ENCODE measurements at places on chromosomes 2 and 18.
A peak's percentile ranks its signal among the peaks of the same experiment; 100 is the strongest.

DNA sequence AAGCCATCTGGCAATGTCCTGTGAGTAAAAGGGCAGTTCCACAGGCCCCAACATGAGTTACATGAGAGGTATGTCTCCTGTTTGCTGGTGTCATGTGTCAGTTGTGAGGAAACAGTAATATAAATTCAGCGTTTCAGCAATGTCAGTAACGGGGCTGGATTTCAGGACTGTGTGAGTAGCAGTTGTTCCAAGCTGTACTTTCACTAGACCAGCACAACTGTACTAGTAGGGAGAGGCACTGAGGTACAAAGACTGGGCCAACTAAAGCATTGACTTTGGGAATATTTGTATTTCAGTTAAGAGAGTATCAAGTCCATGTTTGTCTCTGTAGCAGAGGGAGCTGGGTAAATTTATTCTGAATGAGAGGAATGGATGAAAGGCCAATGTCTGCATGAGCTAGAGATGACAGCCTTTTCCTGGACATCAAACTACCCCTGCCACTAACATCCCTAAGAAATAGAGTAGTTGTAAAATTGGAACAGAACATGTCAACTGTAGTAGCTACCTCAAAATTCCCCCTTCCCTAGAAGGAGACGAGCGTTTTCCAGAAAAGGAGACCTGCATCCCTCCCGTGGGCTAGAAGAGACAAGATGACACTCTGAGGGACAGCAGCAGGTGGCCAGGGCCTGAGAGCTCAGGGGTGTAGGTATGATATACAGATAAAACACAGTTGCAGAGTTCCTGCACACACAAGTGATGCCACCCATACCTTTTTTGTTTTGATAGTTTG, 24.4 kb downstream of the EIF4E2 start:
- H3K27me3 ChIP-seq: no peaks in the 10 kb centered on the region
- no peaks in the 10 kb centered on the region for H3K4me1 ChIP-seq
- ATAC-seq: no peak
- no peak overlapping the region for H3K4me3 ChIP-seq
- peaks cover 88% of the 10 kb centered on the region for H3K36me3 ChIP-seq

GRCh38 chr2:86017901-86018896, 87.5 kb downstream of the POLR1A start:
- H3K4me1 ChIP-seq: no peaks in the 10 kb centered on the region
- no peaks in the 10 kb centered on the region for H3K27me3 ChIP-seq
- H3K27ac ChIP-seq: no peak overlapping the region
- no peak overlapping the region for H3K4me3 ChIP-seq
- no peak for ATAC-seq

GRCh38 chr2:190277234-190278112, 42.2 kb downstream of the HIBCH start:
- ATAC-seq: peak; percentile 56
- no peaks in the 10 kb centered on the region for H3K27me3 ChIP-seq
- H3K27ac ChIP-seq: no peak overlapping the region

- H3K4me1 ChIP-seq: peaks cover 13% of the 10 kb centered on the region
- H3K4me3 ChIP-seq: no peak overlapping the region
- no peak overlapping the region for H3K27ac ChIP-seq
These were observed 24.5 kb downstream of the PLEKHM3 start for GRCh38 chr2:208000701-208001395.

GRCh38 chr2:88666576-88666975, 24.9 kb upstream of the RPIA start:
- H3K4me3 ChIP-seq: no peak overlapping the region
- no peaks in the 10 kb centered on the region for H3K36me3 ChIP-seq
- H3K27me3 ChIP-seq: no peaks in the 10 kb centered on the region
- no peak overlapping the region for H3K27ac ChIP-seq

DNA sequence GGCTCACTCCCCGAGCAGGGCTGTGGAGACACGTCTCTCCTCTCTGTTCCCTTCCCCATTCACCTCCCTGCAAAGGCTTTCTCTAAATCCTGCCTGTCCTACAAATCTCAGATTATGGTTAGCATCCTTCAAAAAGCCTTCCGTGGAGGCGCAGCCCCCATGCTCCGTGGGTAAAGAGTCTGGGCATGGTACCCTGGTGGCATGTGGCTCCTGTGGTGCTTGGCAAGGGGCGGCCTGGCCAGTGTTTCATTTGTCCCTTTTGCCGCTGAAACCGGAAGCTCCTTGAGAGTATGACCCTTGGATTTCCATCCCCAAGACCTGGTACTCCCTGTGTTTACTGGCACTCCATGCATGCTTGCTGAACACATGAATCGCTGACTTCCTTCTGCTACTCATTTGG, 839.3 kb upstream of the SALL3 start:
- no peak for ATAC-seq
- no peaks in the 10 kb centered on the region for H3K36me3 ChIP-seq
- no peaks in the 10 kb centered on the region for H3K4me1 ChIP-seq
- H3K4me3 ChIP-seq: no peak overlapping the region

DNA sequence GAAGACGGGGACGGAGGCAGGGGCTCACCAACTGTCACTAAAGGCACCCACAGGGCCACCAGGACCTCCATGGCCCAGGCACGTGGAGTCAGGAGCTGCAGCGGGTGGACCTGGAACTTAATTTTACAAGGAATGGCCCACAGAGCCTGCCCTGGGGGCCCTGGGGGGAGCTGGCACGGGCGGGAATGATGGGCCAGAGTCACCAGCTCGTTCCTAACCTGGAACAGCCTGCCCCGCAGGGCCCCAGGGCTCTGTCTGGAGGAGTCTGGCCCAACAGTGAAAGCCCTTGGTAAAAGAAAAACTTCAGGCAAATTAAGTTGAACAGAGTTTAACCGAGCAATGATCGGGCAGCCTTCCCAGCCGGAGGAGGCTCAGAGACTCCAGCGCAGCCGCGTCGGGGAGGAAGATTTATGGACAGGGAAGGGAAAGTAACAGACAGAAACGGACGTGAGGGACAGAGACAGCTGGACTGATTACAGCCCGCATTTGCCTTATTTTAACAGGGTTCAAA, 118.4 kb upstream of the TMEM18 start:
- H3K27me3 ChIP-seq: no peaks in the 10 kb centered on the region
- no peak overlapping the region for H3K27ac ChIP-seq
- no peaks in the 10 kb centered on the region for H3K36me3 ChIP-seq
- ATAC-seq: no peak

GRCh38 chr2:191048073-191048472, 34.1 kb upstream of the STAT1 start:
- no peak overlapping the region for H3K4me3 ChIP-seq
- H3K27ac ChIP-seq: no peak overlapping the region
- ATAC-seq: no peak
- H3K4me1 ChIP-seq: peaks cover 9% of the 10 kb centered on the region
- H3K36me3 ChIP-seq: peaks cover 10% of the 10 kb centered on the region
- no peaks in the 10 kb centered on the region for H3K27me3 ChIP-seq

DNA sequence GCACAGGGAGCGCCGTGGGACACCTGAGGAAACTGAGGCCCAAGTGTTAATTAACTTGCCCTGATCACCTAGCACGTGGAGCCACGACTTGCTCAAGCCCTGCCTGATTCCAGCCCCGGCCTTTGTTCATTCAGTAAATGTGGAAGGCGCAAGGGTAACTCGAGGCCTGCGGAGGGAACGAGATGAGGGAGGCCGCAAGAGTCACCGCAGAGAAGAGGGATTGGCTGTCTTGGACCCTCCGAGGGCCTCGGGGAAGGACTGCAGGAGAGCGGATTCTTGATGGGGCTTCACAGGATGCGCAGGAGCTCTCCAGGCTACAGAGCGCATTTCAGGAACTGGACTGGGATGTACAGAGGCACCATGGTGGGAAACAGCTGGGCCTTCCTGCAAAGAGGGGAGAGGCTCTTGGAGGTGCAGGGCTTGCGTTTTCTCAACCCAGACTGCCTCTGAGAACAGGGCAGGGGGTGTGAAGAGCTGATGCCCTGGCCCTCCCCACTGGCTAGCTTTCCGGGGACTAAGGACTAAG, 511 bp upstream of the ANKMY1 start:
- peaks cover 43% of the 10 kb centered on the region for H3K36me3 ChIP-seq
- no peaks in the 10 kb centered on the region for H3K27me3 ChIP-seq
- ATAC-seq: no peak
- H3K4me1 ChIP-seq: peaks cover 28% of the 10 kb centered on the region
- peak overlapping the region; percentile 99 for H3K4me3 ChIP-seq

- no peaks in the 10 kb centered on the region for H3K27me3 ChIP-seq
- peaks cover 7% of the 10 kb centered on the region for H3K4me1 ChIP-seq
- no peak overlapping the region for H3K27ac ChIP-seq
- H3K4me3 ChIP-seq: no peak overlapping the region
- no peak for ATAC-seq
- peaks cover 5% of the 10 kb centered on the region for H3K36me3 ChIP-seq
These were observed 2.5 kb downstream of the ANXA4 start for GRCh38 chr2:69744456-69744855.

DNA sequence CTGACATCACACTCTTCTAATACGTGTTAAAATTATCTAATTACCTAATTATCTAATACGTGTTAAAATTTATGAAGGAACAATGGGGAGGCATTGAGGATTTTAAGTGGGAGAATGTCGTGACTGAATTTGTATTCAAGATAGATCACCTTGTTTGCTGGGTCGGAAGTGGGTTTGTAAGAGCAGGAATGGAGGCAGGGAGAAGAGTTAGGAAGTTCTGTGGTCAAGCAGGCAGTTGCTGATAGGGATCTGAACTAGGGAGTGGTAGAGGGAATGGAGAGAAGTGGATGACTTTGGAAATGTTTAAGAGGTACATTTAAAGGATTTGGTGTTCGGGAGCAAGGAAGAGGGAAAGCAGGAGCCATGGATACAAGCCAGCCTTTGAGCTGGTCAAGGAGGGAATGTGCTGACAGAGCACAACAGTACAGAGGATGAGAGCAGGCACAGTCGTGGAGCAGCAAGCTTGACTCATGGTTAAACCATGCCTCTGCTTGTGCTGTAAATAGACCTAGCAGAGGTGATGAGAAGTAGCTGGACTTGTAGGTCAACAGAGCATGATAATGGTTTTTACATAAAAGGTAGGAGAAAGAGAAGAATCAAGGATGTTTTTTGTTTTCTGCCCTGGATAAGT, 16.2 kb downstream of the IL18RAP start:
- no peak overlapping the region for H3K4me3 ChIP-seq
- peaks cover 5% of the 10 kb centered on the region for H3K36me3 ChIP-seq
- H3K27me3 ChIP-seq: no peaks in the 10 kb centered on the region
- H3K4me1 ChIP-seq: peaks cover 25% of the 10 kb centered on the region
- no peak overlapping the region for H3K27ac ChIP-seq

DNA sequence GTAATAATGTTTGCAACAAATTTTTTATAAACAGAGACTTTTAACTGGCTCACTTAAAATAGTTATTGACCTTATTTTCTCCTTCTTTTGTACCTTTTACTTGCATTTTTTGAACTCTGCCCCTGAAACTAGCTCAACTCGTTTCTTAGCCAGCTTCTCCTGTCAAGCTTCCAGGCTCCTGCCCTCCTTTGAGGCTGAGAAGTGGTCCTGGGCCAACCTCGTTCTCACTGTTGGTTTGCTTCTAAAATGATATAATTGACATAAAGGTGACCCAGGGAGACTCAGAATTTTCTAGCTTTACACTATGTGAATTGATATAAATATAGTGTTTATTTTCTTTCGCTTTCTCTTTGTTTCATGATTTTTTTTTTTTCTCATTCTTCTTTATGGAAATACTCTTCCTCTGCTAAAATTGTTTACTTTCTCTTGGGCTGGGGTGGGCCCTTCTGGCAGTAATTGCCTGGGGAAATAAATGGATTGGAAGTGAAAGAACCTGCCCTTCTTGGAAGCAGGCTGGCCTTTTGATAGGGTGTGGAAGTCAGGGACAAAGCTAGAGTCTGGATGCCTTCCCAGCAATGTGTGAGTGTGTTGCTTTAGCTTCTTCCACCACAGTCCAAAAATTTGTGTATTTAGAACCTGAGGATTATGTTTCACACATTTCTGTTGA, 30.7 kb downstream of the GPD2 start:
- no peaks in the 10 kb centered on the region for H3K27me3 ChIP-seq
- H3K4me1 ChIP-seq: peaks cover 7% of the 10 kb centered on the region
- no peak for ATAC-seq
- H3K27ac ChIP-seq: no peak overlapping the region

GRCh38 chr2:203605302-203605701, 70.2 kb upstream of the RAPH1 start:
- H3K4me3 ChIP-seq: no peak overlapping the region
- no peaks in the 10 kb centered on the region for H3K36me3 ChIP-seq
- no peaks in the 10 kb centered on the region for H3K27me3 ChIP-seq
- H3K27ac ChIP-seq: no peak overlapping the region
- H3K4me1 ChIP-seq: no peaks in the 10 kb centered on the region
- ATAC-seq: no peak

- peaks cover 13% of the 10 kb centered on the region for H3K4me1 ChIP-seq
- peaks cover 88% of the 10 kb centered on the region for H3K36me3 ChIP-seq
- no peak overlapping the region for H3K27ac ChIP-seq
- no peak overlapping the region for H3K4me3 ChIP-seq
These were observed 4.5 kb downstream of the TEX261 start for GRCh38 chr2:70990216-70990615.

DNA sequence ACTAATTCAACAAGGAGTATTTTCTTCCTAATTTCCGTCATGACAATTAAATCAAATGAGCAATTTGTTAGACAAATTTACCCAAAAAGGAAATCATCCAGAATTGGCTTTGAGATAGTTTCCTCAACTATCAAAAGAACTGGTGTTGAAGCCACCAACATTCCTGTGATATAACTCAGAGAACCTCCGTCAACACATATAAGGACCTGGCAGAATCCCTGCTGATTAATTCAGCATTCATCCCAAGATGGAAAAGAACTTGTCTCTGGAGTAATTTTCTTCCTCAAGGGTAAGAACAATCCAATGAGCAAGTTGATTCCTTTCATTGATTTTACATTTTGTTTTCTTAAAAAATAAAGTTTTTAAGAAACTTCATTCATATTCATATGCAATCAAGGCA, 62.0 kb downstream of the MBD2 start:
- peaks cover 100% of the 10 kb centered on the region for H3K36me3 ChIP-seq
- H3K27ac ChIP-seq: no peak overlapping the region
- ATAC-seq: no peak
- peaks cover 12% of the 10 kb centered on the region for H3K4me1 ChIP-seq

DNA sequence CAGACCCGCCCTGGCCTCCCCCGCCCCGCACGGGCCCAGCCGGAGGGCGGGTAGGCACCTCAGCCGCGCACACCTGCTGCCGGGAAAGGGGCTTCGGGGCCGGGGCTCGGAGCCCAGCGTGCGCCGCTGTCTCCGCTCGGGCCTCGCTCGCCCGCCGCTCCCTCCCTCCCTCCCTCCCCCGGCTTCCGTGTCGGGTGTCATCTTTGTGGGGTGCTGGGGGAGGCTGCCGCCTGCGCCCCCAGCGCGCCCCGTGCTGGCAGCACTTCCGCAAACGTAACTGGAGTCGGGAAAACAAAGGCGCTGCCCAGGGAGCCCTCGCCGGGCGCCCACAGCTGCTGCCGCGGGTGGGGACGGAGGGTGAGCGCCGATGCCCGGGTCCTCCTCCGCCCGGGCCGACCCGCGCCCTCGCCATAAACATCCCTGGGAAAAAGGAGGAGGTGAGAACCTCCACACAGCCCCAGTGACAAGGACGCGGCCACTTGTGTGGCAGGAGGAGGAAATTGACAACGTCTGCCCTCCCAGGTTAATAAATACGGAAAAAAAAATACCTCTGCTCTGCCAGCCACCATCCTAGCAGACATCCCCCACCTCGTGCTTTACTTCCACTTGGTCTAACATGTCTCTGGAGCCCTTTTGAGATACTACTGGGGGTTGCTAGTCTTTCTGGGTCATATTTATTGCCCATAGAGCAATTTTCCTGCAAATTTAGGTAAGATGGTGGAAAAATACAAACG, 550 bp downstream of the MFSD6 start:
- no peaks in the 10 kb centered on the region for H3K27me3 ChIP-seq
- peak overlapping the region; percentile 88 for H3K27ac ChIP-seq
- H3K4me3 ChIP-seq: peak overlapping the region; percentile 88

- H3K27me3 ChIP-seq: peaks cover 60% of the 10 kb centered on the region
- H3K36me3 ChIP-seq: peaks cover 8% of the 10 kb centered on the region
- peak overlapping the region; percentile 29 for H3K4me3 ChIP-seq
- no peak for ATAC-seq
- H3K4me1 ChIP-seq: peaks cover 5% of the 10 kb centered on the region
- H3K27ac ChIP-seq: no peak overlapping the region
These were observed 1.3 kb downstream of the ADCYAP1 start for GRCh38 chr18:905948-906415.

Data from activated T-helper 17 cell treated with anti-CD3 and anti-CD28 coated beads, Interleukin-2, amount 50 U/mL, for 72 hours (primary cell).